NCI-H1092 (cell line): ENCODE measurements at places on chromosomes 1 and 21.

DNA sequence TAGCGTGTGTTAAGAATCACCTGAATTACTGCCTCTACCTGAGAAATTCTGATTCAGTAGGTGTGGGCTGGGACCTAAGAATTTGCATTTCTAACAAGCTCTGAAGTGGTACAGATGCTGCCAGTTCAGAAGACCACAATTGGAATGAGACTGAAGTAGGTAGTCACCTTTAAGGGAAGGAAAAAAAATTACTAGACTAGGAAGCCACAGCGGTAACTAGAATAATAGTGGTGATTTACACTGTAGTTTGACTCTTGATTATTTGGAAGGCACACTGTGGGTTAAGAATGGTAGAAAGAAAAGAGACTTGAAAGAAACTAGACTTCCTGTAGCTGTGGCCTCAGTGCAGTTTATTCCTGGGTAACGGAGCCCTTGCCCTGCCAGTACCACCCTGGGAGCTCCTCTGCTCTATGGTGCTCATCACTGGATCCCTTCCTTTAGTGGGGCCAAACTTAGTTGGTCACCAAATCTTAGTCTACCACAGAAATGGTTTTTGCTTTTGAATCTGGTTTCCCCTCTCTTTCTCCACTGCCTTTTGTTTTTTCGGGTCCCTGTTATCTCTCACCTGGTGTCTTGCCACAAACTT is 43.6 kb downstream of the ARID1A start:
- no peak for DNase-seq

- no peak for DNase-seq
These were observed 257.5 kb downstream of the KIF26B start for GRCh38 chr1:245412306-245412705.

DNA sequence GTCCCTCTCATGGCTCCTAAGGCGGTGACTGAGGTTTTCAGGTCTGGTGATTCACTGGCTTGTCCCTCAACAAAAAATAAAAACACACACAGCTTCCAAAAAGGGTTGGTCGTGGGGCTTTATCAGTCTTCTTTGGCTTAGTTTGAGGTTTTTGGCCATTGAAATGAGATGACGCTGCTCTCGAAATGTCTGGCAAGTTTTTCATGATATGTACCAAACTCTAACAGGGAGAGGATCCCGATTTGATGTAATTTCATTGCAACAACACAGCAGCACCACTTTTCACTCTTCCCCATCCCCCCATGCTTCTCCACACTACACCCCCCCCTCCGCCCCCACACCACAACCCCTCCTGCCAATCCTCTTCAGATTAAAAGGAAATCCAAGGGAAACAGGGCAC is 187.1 kb upstream of the NFIA start:
- no peak for DNase-seq

DNA sequence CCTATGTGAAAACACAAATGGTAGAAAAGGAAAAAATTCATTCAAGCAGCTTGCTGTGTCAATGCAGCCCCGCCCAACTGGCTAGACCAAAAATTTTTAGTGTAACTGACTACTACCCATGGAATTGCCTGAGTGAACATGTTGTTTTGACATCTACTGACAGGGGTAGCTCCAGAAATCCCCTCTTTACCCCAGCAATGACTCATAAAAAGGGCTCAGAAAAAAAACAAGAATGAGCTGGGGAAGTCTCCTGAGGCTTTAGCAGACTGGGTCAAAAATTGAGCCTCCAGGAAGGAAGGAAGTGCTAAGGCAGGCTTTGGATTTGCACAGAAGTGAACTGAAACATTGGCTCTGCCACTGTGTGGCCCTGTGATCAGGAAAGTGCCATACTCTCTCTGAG is 24.4 kb upstream of the FGGY start:
- no peak for DNase-seq

GRCh38 chr1:44366371-44366975 is 11.4 kb upstream of the ERI3 start:
- DNase-seq, result no peak

GRCh38 chr1:243374412-243374811 is 118.6 kb downstream of the SDCCAG8 start:
- DNase-seq, result no peak

- DNase-seq, result no peak
These were observed 19.0 kb upstream of the DOCK7 start for GRCh38 chr1:62706985-62707743.

- DNase-seq, result no peak
These were observed 88.0 kb upstream of the IVNS1ABP start for GRCh38 chr1:185404907-185405568.

- no peak for DNase-seq
These were observed 27.6 kb downstream of the INPP5B start for GRCh38 chr1:37919277-37919676.

- DNase-seq, result no peak
These were observed 43.1 kb downstream of the SKI start for GRCh38 chr1:2271211-2271721.

- peak; percentile 92 for DNase-seq
These were observed at the start of gene EXO1 for GRCh38 chr1:241847796-241848685. Gene EXO1, plus strand, starts transcription at chr1:241848204. Its CDS starts 2,222 bp downstream, at chr1:241850426.

DNA sequence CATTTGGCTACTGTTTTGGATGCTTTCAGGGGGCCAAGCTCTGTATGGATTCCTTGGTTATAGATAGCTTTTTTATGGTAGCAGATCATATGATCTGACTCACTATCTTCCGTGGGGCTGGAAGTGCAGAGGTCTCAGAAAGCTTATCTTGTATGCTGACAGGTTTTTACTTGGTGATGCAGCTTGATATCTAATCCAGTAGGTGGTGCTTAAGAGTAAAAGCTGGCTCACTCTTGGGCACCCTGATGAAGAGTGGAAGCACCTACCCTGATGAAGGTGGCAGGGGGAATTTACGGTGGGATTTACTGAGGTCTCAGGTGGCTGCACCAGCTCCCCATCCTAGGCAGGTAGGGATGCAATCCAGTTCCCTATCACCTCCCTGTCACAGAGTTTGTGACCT is 151.2 kb downstream of the PTBP2 start:
- no peak for DNase-seq

DNA sequence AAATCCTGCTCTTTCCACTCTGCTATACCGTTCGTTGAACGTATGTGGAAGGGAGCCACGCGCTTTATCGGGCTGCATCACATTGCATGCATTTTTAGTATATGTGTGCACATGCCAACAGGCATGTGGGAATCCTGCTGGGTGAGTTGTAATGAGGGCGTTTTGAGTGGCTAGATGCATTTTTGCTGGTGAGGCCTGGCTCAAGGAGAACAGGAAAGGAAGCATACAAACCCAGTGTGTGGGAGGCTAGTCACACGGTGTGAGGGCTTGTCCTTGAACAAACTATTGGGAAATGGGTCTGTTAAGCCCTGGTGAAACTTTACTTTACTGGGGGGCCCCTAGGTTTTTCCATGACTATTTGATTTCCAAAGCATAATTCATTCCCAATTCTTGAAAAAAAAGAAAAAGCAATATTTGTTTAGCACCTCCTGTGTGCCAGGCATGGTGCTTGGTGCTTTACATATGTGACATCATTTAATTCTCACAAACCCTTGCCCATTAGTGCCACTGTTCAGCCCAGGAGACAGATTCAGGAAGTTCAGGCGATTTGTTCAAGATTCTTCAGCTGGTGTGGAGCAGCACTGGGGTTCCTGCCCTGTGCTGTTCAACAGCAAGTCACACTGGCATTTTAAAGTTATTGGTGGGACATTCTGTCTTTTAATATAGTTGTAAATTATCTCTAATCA is 25.6 kb upstream of the JUN start:
- DNase-seq, result no peak

DNA sequence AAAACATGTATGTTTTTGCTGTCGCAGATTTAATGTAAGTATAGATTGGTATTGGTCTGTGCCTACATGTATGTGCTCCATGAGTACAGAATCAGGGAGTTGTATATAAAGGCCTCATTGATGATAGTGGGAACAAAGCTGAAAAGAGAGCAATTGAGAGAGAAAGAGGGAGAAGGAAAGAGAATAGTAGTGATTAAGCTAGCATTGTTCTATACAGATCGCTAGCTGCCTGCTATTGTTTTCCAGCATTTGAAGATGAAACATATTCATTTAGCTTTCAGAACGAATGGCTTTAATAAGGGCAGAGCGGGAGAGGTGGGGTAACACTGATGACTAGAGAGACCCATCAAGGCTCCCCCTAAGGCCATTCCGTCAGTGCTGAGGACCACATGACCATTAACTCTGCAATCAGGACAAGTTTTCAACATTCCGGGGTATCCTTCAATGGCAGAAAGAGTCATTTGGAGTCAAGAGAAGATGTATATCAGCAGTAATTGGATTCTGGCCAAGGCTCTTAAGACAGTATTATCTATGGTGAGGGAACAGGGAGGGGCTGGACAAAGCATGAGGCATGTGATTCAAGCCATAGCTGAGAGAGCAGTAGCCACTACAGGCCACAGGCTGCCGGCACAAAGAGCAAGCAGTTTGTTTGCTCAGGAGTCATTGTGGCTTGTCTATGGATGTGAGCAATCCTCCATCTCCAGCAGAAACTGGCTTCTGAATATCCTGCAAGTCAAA is 176.5 kb downstream of the PBX1 start:
- no peak for DNase-seq

- DNase-seq, result no peak
These were observed 69.3 kb upstream of the QSOX1 start for GRCh38 chr1:180085331-180085730.

DNA sequence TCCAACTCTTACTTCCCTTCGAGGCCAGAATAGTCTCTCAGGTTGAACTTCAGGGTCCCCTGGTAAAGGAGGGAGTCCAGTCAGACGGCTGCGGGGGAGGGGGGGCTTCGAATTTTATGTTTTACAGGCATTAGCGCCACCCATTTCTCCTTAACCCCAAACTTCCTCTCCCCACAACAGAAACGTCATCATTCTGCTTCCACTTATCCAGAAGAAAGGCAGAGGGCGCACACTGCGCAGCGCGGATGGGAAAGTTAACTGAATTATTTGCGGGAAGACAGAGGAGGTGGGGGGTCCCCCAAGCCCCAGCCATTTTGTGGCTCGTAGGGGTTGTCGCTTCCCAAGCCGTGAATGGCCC is 529 bp upstream of the PRMT2 start:
- DNase-seq, result peak; percentile 72

DNA sequence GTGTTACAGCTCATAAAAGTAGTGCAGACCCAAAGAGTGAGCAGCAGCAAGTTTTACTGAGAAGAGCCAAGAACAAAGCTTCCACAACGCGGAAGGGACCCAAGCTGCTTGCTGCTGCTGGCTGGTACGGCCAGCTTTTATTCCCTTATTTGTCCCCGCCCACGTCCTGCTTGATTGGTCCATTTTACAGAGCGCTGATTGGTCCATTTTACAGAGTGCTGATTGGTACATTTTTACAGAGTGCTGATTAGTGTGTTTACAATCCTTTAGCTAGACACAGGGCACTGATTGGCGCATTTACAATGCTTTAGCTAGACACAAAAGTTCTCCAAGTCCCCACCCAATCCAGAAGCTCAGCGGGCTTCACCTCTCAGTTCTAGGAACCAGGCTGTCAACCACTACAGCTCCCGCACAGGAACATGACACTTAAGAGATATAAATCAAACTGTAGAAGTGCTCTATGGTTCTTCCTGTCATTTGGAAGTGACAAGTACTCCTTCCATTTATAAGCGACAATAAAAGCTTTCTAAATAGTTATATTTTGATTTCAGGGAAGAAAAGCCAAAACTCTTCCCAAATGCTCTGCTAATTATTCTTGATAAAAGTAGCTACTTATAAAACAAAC is 28.5 kb downstream of the RNF115 start:
- DNase-seq, result no peak

GRCh38 chr1:23370709-23371584 is 1.3 kb upstream of the ZNF436 start:
- peak; percentile 7 for DNase-seq

GRCh38 chr1:217471403-217471802 is 159.5 kb downstream of the GPATCH2 start:
- DNase-seq, result no peak

- no peak for DNase-seq
These were observed 10.2 kb upstream of the PALMD start for GRCh38 chr1:99635664-99636063.

DNA sequence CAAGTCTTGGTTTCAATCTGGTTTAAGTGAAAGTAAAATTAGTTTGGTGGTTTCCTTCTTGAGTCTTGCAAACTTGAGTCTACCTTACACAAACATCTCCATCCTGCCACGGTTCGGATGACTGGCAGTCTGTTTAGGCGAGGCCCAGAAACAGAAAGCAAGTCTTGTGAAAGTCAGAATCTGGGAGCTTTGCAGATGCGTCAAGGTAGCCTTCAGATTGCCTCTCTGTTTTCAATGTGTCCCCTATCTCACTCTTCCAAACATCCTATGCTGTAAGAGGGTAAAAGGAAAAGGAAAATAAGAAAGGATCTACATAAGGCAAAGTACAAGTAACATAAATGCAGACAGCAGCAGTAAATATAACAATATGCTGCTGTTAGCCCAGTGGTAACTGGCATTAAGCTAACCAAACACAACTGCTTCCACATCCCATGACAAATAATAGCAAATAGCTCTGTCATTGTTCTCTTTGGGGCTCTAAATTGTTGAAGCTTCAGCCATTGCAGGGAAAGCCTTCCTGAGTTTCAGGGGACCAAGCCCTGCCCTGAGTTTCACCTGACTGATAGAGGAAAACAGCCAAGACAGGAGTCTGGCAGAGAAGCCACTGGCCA is 26.2 kb upstream of the C1orf105 start:
- no peak for DNase-seq

DNA sequence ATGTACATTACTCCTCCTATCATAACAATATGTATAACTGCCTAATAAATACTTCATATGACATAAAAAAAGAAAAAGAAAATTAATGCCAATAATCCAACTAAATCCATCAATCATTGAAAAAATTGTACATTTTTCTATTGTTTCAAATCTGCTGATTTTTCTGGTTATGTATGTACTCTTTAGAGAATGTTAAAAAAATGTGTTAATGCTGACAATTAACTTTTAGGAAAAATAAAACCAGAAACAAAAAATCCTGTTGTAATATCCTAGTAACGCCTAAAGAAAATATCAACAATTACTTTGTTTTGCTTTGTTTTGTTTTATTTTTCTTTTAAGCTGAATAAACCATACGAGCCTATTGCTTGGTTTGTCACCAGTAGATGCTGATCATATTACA is 213.9 kb upstream of the USP25 start:
- no peak for DNase-seq

GRCh38 chr1:40264354-40264781 is 6.3 kb downstream of the ZMPSTE24 start:
- DNase-seq, result no peak

- no peak for DNase-seq
These were observed 105.5 kb downstream of the KIF26B start for GRCh38 chr1:245260110-245260882.
